ENCODE measurements at places on chromosomes 7 and 10.

DNA sequence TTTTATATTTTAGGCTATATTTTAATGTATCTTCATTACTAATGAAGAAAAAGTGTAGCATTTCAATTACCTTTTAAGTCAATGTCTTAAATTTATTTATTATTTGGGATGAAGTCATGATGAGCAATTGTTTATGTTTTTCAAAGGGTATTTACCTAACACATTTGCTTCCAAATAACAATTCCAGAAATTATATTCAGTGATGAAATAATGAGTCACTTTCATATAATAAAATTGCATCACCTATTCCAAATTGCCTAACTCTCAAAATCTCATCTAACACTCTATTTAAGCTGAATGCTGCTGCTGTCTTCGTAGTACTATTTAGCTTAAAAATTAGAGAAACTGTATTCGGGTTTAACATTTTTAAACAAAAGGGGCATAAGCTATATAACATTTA is 97.7 kb downstream of the PRKG1 start:
- no peak overlapping the region for H3K27ac ChIP-seq
- DNase-seq: no peak
- H3K4me1 ChIP-seq: no peaks in the 10 kb centered on the region

- H3K4me1 ChIP-seq: no peaks in the 10 kb centered on the region
- H3K27ac ChIP-seq: no peak overlapping the region
- DNase-seq: no peak
- no peaks in the 10 kb centered on the region for H3K27me3 ChIP-seq
- H3K36me3 ChIP-seq: no peaks in the 10 kb centered on the region
These were observed 337.1 kb upstream of the GLI3 start for GRCh38 chr7:42573881-42574672.

DNA sequence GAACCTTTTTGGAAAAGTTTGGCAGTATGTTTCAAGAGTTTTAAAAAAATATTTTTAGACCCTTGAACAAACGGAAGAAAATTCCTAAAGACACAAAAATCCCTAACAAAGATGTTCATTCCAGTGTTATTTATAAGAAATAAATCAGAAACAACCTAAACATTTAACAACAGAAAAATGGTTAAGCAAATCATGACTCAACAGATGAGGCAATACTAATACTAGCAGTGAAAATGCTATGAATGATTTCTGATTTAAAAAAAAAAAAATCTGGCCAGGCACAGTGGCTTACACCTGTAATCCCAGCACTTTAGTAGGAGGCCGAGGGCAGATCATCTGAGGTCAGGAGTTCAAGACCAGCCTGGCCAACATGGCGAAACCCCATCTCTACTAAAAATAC is 61.0 kb downstream of the ARHGAP12 start:
- no peaks in the 10 kb centered on the region for H3K27me3 ChIP-seq
- H3K4me3 ChIP-seq: no peak overlapping the region
- no peak overlapping the region for H3K27ac ChIP-seq
- no peak for DNase-seq

DNA sequence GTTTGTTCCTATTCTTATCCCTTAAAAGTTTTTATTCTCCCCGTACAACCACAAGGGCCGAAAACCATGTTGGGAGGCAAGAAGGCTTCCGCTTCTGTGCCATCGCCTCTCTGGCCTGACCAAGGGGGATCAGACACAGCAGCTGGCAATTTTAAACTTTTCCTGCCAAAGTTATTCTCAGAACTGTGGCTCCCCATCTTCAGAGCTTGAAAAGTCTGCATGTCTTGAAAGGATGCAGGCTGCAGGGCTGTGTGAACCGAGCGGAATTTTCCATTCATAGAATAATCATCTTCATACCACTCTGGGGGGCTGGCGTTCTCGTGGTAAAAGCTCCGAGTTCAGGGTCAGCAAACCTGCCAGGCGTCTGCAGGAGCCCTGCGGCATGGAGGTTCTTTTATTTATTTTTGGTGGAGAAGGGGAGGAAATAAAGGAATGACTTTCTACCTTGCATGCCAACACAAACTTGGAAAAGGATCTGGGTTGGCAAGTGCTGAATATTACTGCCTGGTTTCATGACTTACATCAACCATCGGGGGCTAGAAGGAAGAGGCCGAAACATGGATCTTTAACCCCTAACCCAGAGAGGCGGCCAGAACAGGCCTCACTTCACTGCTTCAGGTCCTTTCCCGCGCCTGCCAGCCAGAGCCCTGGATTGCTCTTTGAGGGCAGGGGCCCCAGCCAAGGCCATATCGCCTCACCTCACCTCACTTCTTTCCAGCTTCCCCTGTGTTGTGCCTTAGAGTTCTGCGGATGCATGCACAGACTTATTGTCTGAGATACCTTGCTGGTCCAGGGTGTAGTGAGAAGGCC is 3.0 kb upstream of the NANOS1 start:
- no peak overlapping the region for H3K27ac ChIP-seq
- H3K4me3 ChIP-seq: no peak overlapping the region
- H3K4me1 ChIP-seq: peaks cover 6% of the 10 kb centered on the region
- DNase-seq: no peak
- H3K27me3 ChIP-seq: no peaks in the 10 kb centered on the region

GRCh38 chr10:33252794-33253203 is 81.7 kb downstream of the NRP1 start:
- H3K4me3 ChIP-seq: no peak overlapping the region
- peaks cover 30% of the 10 kb centered on the region for H3K27me3 ChIP-seq
- DNase-seq: no peak
- no peaks in the 10 kb centered on the region for H3K36me3 ChIP-seq
- H3K27ac ChIP-seq: no peak overlapping the region
- peaks cover 23% of the 10 kb centered on the region for H3K4me1 ChIP-seq

GRCh38 chr10:101818872-101819633 is 809 bp upstream of the OGA start:
- H3K27me3 ChIP-seq: no peaks in the 10 kb centered on the region
- H3K4me3 ChIP-seq: peak overlapping the region; percentile 94
- no peak for DNase-seq
- H3K27ac ChIP-seq: peak overlapping the region; percentile 98
- H3K36me3 ChIP-seq: peaks cover 22% of the 10 kb centered on the region

DNA sequence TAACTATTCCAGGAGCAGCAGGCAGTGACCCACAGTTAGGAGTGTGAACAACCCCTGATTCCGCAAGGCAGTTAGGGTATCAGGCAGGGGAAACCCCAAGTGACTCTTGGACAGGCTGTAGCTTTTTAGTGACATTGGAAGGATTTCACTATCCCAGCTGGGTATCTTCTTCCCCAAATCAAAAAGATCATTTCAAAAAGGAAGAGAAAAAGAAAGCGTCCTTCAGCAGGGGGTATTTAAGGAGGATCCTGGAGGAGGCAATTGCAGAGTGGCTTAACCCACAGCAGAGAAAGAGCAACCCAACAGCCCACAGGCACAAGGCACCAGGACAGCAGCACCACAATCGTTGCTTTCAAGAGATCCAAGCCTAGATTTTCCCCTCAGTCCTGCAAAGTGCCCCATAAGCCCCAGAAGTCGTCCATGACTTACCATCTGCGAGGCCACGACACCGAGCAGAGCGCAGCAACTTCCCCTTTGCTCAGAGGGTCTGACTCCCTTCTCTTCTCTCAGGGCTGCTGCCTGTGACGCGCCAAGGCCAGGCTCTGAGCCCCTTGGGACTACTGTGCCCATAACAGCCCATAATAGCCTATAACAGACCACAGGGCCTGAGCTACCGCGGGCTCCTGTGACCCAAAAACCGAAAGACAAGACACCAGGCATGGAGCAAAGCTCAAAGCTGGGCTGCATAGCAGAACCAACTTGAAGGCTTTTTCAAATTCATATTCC is 19.8 kb downstream of the PIK3AP1 start:
- H3K27me3 ChIP-seq: no peaks in the 10 kb centered on the region
- peaks cover 8% of the 10 kb centered on the region for H3K36me3 ChIP-seq
- peak overlapping the region; percentile 58 for H3K27ac ChIP-seq
- H3K4me3 ChIP-seq: peak overlapping the region; percentile 27
- no peak for DNase-seq

GRCh38 chr7:92259610-92260247 is 14.0 kb downstream of the ANKIB1 start:
- H3K4me1 ChIP-seq: peaks cover 19% of the 10 kb centered on the region
- no peak for DNase-seq
- no peaks in the 10 kb centered on the region for H3K27me3 ChIP-seq
- peak overlapping the region; percentile 2 for H3K27ac ChIP-seq

- H3K27me3 ChIP-seq: peaks cover 91% of the 10 kb centered on the region
- DNase-seq: no peak
- no peak overlapping the region for H3K27ac ChIP-seq
- peak overlapping the region; percentile 31 for H3K4me3 ChIP-seq
- peaks cover 12% of the 10 kb centered on the region for H3K4me1 ChIP-seq
These were observed 304.6 kb downstream of the PRPF18 start for GRCh38 chr10:13891128-13892000.

DNA sequence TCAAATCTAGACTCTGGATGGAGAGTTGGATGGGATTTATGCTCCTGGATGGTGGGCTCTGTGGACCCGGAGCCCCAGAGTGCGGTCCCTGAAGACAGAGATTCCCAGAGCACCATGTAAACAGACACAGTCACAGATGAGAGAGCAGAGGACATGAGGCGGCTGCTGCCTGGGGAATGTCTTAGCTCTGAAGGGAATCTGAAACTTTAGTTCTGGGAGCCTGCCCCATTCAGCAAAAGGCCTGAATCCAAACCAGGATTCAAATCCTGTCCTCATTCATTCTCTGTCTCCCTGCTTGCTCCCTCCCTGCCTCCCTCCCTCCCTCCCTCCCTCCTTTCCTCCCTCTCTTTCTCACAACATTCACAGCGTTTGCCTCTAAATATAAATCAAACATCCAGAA is 49.5 kb upstream of the CALD1 start:
- H3K36me3 ChIP-seq: no peaks in the 10 kb centered on the region
- H3K4me1 ChIP-seq: no peaks in the 10 kb centered on the region

- H3K27ac ChIP-seq: no peak overlapping the region
- H3K36me3 ChIP-seq: no peaks in the 10 kb centered on the region
- no peaks in the 10 kb centered on the region for H3K27me3 ChIP-seq
- H3K4me1 ChIP-seq: no peaks in the 10 kb centered on the region
These were observed 45.6 kb upstream of the TAS2R16 start for GRCh38 chr7:123041101-123041500.

- H3K36me3 ChIP-seq: peaks cover 1% of the 10 kb centered on the region
- peaks cover 100% of the 10 kb centered on the region for H3K27me3 ChIP-seq
- H3K4me3 ChIP-seq: peak within 1 kb of the TSS; percentile 36
- DNase-seq: no peak
These were observed at the start of gene PRLHR for GRCh38 chr10:118595598-118596425. TSS of gene PRLHR (minus strand) at chr10:118595648. CDS start at chr10:118595244, 404 bp downstream.

- H3K4me3 ChIP-seq: peak overlapping the region; percentile 7
- peaks cover 77% of the 10 kb centered on the region for H3K4me1 ChIP-seq
- H3K27me3 ChIP-seq: no peaks in the 10 kb centered on the region
- H3K36me3 ChIP-seq: peaks cover 53% of the 10 kb centered on the region
- DNase-seq: no peak
These were observed 3.8 kb downstream of the NUDCD3 start for GRCh38 chr7:44486693-44487092.

- no peaks in the 10 kb centered on the region for H3K27me3 ChIP-seq
- H3K4me1 ChIP-seq: peaks cover 41% of the 10 kb centered on the region
- no peak for DNase-seq
- H3K36me3 ChIP-seq: peaks cover 10% of the 10 kb centered on the region
These were observed 1.2 kb upstream of the GDI2 start for GRCh38 chr10:5814110-5815107.

- no peak overlapping the region for H3K27ac ChIP-seq
- H3K27me3 ChIP-seq: no peaks in the 10 kb centered on the region
- no peaks in the 10 kb centered on the region for H3K4me1 ChIP-seq
- no peak overlapping the region for H3K4me3 ChIP-seq
These were observed 247.0 kb upstream of the FERD3L start for GRCh38 chr7:19392246-19392645.

DNA sequence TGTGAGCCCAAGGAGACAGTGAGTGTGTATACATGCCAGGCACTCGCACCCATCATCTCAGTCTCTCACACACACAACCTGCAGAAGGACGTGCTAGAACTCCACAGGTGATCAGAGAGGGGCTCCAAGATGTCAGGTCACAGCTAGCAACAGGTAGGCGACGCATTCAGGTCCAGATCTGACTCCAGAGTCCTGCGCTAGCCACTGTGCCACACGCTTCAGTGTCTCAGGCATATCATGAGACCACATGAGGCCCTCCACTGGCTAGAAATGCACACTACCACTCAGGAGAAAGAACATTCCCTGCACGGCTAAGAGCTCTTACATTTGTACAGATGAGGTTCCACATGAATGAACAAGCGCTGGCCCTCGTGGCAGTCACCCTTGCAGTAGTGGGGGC is 11.5 kb downstream of the AKR1B1 start:
- no peaks in the 10 kb centered on the region for H3K27me3 ChIP-seq
- no peak for DNase-seq
- H3K27ac ChIP-seq: no peak overlapping the region
- H3K4me3 ChIP-seq: no peak overlapping the region

DNA sequence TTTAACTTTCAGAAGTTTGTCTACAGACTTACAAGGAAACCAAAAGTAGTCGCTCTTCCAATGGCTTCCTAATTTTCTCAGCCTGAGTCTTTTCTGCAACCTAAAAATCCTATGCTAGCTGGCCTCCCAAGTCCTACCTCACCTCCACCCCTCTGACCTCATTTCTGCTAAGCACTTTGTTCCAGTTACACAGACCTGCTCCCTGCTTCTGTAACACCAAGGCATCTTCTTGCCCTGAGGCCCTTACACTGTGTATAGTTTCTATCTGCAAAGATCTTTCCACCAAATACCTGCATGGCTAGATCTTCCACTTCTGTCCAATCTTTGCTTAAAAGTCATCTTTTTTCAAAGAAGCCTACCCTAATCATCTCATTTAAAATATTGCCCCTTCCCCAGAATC is 1.9 kb upstream of the SNX13 start:
- H3K4me1 ChIP-seq: peaks cover 40% of the 10 kb centered on the region
- no peak overlapping the region for H3K4me3 ChIP-seq
- H3K27me3 ChIP-seq: no peaks in the 10 kb centered on the region
- peaks cover 12% of the 10 kb centered on the region for H3K36me3 ChIP-seq

- H3K4me3 ChIP-seq: peak overlapping the region; percentile 82
- H3K27ac ChIP-seq: no peak overlapping the region
- peaks cover 19% of the 10 kb centered on the region for H3K4me1 ChIP-seq
- peaks cover 8% of the 10 kb centered on the region for H3K36me3 ChIP-seq
These were observed 1.0 kb downstream of the GRM8 start for GRCh38 chr7:127251465-127252376.

- no peaks in the 10 kb centered on the region for H3K4me1 ChIP-seq
- no peaks in the 10 kb centered on the region for H3K36me3 ChIP-seq
- H3K4me3 ChIP-seq: no peak overlapping the region
- no peak overlapping the region for H3K27ac ChIP-seq
- peaks cover 20% of the 10 kb centered on the region for H3K27me3 ChIP-seq
- DNase-seq: no peak
These were observed 33.6 kb upstream of the BICC1 start for GRCh38 chr10:58479045-58479444.

- no peaks in the 10 kb centered on the region for H3K36me3 ChIP-seq
- no peak for DNase-seq
- no peaks in the 10 kb centered on the region for H3K4me1 ChIP-seq
These were observed 35.7 kb downstream of the CBX3 start for GRCh38 chr7:26237035-26237807.

DNA sequence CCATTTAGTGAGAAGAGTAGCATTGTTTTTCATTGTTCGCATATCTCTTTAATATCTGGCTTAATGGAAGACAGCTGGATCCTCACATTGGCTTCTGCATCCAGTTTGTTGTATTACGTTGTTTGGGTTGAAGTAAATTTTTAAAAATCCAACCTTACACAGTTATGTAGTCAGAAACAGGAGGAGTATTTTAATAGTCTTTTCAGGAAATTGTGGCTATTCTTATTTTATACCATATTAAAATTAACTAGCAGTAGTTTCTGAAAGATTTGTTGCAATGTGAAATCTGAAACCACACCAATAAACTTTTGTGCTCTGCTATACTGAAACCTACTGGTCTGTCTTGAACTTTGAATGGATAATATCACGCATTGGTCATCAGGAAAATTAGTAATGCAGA is 27.9 kb downstream of the MYPN start:
- no peaks in the 10 kb centered on the region for H3K36me3 ChIP-seq
- H3K27me3 ChIP-seq: peaks cover 12% of the 10 kb centered on the region
- H3K4me3 ChIP-seq: no peak overlapping the region
- DNase-seq: no peak

Measured in central memory CD8-positive, alpha-beta T cell (primary cell).